ENCODE measurements at places on chromosomes 6 and 20.

GRCh38 chr6:87667032-87667431 lies 35.0 kb downstream of the AKIRIN2 start:
- DNase-seq, result no peak

DNA sequence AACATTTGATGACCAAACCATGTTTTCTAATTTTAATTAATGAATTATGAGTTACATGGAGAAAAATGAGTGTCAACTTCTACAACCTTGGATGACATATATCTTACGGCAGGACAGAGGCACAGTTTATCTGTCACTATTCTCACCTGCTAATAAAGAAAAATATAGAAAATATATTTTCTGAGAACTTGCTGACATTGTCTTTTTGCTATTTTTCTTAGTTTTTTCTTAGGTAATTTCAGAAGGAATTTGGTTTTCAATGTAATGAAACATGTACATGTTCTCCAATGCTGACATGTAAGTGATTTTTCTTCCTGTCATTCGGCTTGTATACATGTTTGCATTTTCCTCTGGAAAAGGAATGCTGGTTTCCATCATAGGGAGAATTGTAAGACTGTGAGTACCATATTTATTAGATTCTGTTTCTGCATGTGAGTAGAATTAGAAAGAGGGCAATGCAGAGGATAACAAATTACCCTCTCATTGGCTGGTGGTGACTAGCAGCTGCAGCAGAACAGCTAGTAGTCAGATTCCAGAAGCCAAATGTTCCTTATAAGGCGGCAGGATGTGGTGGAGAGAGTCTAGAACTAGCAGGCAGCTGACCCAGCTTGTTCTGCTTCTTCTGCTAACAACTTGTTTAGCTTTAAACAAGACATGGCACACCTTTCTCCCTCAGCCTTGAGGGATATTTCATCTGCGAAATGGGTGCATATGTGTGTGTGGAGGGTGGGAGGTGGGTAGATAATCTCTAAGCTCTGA lies 132.8 kb upstream of the SPACA1 start:
- no peak for DNase-seq

DNA sequence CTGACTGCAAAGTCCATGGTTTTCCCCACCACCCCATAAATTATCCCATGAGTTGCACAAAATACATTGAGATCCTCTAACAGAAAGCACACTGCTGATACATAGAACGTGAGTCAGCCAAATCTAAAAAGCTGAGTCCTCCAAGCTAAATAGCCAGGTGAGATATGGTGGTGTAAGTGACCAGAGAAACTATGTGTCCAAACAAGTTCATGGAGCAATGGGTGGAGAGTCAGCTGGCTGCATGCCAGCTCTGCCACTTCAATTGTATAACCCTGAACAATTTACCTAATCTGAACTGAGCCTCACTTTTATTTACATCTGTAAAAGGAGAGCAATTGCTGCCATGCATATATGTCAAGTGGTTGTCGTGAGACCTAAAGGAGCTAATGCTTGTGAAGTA lies 9.7 kb downstream of the SNAP25 start:
- no peak for DNase-seq

- DNase-seq, result no peak
Measured at GRCh38 chr6:160133441-160134336, 12.1 kb downstream of the SLC22A1 start.

DNA sequence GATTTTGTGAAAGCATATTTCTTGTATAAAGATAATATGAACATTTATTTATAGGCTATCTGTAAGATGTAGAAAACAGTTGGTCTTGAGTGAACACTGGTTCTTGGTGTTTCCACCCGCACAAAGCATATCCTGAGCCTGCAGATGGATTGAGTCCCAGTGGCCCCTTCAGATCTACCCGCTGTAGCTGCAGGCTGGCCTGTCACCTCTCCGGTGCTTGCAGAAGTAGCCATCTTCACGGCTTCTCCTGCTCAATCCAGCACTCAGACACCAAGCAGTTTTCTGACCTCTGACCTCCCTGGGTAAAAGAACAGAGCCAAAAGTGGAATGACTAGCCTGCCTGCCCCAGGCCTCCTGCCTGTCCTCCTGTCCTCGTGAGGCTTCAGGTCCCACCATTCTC lies 22.7 kb downstream of the LYRM2 start:
- DNase-seq, result no peak

DNA sequence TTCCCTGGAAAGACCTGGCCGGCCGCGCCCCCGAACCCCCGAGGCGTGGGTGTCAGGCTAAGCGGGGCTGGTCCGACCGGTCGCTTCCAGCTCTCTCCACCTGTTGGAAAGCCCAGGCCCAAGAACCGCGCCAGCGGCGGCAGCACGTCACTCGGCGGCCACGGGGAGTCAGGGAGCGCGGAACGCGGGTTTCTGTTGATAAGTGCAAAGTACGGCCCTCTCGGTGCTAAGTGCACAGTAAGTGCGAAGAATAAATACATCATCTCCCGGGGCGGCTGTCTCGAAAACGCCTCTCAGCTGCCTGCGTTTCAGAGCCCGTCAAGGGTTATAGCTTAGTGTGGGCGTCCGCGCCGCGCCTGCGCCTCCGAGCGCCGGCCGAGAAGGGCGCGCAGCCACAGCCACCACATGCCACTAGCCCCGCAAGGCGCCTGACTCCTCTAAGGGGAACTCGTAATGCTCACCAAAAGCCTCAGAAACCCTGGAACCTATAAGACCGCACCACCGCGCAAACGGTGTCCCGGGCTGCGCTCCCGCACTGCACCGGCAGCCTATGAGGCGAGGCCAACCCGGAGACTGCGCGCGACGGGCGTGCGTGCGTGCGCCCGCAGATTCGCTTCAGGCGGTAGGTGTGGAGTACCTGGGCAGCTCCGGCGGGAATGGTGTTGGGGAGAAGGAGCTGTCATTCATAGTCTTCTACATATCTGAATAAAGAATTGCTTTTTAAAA lies 9.2 kb upstream of the TBX18 start:
- DNase-seq, result no peak

GRCh38 chr6:10347561-10348327 lies 67.1 kb downstream of the TFAP2A start:
- DNase-seq, result no peak

DNA sequence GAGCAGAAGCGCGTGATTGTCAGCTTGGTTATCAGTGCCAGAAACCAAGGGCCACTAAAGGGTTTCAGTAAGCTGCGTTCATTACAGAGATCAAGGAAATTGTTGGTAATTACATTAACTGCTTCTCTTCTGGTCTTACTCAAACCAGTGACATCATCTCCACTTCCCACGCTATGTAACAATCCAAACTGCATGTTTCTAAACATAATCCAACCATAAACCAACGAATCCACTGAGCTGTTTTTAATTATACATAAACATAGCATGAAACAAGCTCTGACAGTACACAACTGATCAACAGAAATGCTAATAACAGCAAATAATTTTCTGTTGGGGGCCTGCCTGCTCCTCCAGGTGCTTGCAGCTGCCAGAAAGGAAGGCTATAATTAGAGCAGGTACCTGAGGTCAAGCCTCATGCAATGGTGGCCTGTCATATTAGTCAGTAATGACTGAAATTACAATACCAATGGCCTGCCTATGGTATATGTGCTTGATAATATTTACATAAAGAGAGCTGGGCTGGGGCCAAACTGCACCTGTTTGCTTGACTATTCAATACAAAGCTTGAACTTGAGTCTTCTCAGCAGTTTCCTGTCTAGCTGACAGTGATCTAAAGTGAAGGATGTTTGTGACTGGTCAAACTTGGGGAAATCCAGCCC lies 40.1 kb downstream of the ILRUN start:
- DNase-seq, result no peak

DNA sequence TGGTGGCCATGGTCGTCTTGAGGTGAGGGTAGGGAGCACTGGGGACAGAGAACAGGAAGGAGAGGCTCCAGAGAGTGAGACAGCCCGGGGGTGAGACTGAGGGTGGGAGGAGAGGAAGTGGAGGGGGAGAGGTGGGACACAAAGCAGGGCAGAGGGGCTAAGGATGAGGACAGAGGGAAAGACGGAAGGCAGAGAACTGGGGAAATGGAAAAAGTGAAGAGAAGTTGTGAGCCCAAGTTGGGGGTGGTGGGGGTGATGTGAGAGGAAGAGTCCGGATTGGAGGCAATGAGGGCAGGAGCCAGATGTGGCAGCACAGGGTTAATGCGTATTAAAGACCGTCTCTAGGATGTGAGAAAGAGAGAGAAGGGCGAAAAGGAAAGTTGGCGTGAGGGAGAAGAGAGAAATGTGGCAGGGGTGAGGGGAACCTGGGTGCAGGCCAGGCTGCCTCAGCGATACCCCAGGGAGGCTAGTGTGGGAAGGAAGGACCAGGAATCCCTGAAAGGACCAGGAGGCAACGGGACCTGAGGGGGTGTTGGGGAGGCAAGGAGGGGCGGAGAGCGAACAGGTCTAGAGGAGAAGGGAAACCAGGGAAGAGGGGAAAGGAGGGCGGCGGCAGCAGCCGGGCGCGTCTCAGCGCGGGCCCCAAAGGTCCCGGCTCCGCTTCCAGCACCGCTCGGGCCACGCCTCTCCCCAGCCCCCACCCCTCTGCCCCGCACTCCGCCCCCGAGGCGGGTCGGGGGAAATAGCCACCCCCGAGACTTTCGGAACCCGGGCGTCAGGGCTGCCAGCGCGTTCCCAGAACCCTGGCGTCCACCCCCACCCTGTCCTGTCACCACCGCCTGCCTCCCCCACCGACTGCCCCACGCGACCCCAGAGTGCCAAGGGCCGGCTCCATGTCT lies at the start of gene PPP1R18:
Gene PPP1R18 (minus strand): TSS at position 637 of the 899 bp plus-strand sequence. CDS start 627 bp downstream, at position 10.
- DNase-seq, result peak; percentile 60

GRCh38 chr20:23105193-23105592 lies 19.1 kb upstream of the CD93 start:
- no peak for DNase-seq

DNA sequence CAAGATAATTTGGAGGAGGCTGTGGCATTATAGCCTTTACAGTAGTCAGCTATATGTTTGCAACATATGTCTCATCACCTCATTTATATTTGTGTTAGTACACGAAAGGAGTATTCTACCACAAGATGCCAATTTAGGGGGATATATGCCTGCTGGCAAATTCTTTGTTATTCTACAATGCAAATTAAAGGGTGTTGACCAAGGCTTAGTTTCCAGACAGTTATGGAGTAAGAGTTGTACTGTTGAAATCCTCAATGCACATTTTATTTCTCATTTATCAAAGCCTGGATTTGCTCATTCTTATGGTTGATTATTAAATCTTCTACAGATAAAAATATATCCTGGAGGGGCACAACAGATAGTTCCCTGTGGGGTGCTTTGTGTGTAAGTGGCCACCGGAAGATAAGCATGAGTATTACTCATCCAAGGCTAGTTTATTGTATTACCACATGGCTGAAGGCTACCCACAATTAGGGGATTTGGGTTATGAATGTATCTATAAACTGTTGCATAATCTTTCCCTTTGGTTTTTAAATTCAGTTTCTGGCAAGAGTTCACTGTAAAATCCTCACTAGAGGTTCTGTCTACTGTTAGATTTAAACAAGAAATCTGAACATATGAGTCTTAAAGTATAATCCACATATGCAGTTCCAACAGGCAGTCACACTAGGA lies 9.0 kb downstream of the CST9 start:
- DNase-seq, result no peak

GRCh38 chr20:21099751-21100577 lies 6.2 kb downstream of the LINC00237 start:
- DNase-seq, result no peak

GRCh38 chr6:166505133-166505905 lies 81.2 kb downstream of the RAMACL start:
- no peak for DNase-seq

GRCh38 chr6:129498950-129499842 lies 210.8 kb downstream of the ARHGAP18 start:
- DNase-seq, result no peak

GRCh38 chr20:12482661-12483060 lies 526.1 kb upstream of the SPTLC3 start:
- DNase-seq, result no peak

DNA sequence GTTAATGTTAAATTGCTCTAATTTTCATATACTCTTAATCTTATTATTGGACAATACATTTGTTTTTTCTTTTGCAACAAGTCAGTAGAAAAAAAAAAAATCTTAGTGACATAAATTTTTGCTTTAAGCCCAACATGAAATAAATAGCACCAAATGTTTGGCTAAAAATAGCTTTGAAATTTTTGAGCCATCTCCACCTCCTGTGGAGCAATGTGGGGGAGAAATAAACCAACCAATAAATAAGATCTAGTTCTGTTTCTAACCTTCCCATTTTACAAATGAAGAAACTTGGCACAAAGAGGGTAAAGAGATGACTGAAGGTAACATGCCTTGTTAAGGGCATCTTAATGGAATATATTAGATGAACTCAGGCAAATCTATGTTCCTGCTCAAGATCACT lies 91.4 kb downstream of the PRKN start:
- no peak for DNase-seq

GRCh38 chr6:125804264-125804663 lies 13.5 kb downstream of the NCOA7 start:
- DNase-seq, result no peak

Measured in stimulated activated CD4-positive, alpha-beta T cell treated with anti-CD3 and anti-CD28 coated beads, Interleukin-1b, Interleukin-23, amount 100 ng/mL, for 1 hour (primary cell).